ENCODE measurements at places on chromosomes 4 and X.

DNA sequence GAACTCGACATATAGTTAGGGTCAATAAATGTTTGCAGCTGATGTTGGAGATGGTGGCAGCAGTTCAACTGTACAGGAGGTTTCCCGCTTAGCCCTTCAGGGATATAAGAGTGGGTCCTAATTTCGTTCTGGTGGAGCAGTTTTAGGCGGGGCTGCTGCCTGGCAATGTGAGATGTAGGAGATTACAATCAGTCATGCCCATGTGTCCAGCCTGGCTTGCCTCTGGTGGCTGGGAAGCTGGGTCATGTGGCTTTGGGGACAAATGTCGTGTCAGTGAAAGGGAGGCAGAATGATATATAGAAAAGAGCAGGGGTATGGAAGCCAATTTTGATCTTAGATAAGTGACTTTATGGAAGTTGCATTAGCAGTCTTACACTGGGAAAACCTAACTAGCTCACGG, 129.4 kb downstream of the CLCN4 start:
- DNase-seq = no peak

DNA sequence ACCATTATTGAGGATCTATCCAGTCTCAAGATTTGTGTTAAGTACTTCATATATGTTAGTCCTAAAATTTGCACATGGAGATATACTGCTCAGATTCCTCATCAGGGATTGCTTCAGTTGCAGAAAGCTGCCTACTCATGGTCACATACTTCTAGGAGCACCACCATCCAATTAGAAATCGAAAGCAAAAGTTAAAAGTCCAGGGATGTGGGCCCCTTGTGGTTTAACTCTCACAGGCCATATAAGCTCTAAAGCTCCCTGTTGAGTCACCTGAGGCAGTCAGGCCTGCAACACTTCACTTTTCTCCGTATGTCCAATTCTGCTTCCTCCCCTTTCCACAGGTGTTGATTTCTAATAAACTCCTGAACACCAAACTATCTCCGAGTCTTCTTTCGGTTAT, 84.2 kb downstream of the CNOT6L start:
- DNase-seq = no peak

DNA sequence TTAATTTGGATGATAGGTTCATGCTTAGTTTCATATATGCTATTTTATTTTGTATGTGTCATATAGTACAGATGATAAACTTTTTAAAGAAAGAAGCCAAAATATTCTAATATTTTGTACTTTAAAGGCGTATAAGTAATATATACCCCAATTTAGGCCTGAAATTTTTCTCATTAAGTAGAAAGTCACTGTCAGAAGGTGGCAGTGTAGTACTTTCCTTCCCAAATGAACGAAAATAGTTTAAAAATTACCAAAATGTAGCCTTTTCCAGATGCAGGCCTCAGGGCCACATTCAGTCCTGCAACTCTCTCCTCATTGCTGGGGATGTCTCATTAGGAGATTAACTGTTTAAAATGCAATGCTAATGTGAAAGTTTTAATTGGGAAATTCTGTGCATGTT, 1263.6 kb downstream of the C4orf33 start:
- no peak for DNase-seq

DNA sequence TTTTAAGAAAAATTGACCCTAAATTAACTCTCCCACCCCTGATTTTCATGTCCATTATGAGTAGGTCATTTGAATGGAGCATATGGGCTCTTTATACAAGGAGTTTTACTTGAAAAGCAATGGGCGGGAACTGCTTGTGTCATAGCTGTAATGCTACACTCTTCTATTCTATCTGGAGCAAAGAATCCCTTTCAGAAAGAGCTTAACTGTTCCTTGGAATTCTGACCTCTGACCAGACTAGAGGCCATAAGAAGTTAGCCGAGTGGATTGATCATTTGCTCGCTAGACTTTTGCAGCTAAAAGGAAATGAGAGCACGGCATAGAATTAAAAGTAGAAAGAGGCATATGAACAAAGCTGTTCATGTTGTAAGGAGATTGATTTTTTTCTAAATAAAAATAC, 79.1 kb downstream of the DOCK11 start:
- no peak for DNase-seq

GRCh38 chr4:121712001-121712651, 15.3 kb upstream of the ANXA5 start:
- no peak for DNase-seq

GRCh38 chr4:88964450-88964849, 92.5 kb downstream of the FAM13A start:
- DNase-seq = no peak

GRCh38 chr4:1952058-1952700, 56.6 kb downstream of the NELFA start:
- no peak for DNase-seq

DNA sequence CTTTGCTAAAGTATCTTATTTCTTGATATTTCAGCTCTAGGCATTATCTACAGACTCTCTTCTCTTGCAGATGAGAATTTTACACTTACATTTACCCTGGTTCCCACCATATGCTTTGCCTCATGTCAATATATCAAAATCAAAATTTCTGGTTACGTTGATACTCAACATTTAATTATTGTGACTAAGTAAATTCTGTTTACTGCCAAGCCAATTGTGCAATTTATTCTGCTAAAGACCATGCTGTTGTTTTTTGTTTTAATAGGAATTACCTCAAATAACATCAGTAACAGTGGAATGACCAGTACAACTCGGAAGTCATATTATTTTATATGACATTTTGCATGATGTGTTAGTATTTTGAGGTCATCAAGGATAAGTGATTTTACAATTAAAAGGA, 125.5 kb downstream of the IL15 start:
- DNase-seq = no peak

GRCh38 chr4:42710329-42710728, 53.4 kb upstream of the ATP8A1 start:
- no peak for DNase-seq

- DNase-seq = no peak
Observed at GRCh38 chr4:105137121-105137875, 9.4 kb upstream of the TET2 start.

GRCh38 chr4:149845743-149846142, 30.1 kb upstream of the IQCM start:
- no peak for DNase-seq

DNA sequence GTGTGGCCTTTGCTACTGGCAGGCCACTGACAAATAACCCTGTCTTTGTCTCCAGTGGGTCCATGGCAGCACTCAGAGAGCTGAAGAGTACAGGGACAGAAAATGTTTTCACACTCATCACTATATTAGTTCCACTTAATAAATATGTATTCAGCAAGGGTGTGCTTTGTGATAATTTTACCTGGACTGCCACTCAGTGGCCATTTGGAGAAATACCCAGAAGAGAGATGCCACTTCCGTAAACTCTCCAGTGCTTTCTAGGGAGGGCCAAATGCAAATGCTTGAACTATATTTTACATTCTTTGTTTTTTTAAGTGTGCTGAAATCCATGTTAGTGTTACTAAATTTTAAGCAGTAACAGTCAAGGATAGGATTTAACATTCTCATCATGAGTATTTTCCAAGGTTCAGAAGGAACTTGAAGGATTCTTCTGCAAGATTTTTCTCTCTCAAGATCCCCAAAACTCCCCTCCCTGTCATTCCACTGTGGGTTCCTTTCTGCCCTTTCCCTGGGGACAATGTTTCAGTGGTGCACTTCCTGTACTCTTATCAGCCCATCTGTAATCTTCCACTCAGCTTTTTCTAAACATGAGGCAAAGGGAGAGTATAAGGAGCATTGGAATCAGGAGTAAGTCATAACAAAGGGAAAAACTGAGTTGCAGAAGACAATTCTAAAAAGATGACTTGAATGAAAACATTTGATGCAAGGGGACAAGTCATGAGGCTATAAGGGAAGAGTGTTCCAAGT, 46.0 kb downstream of the TFDP3 start:
- DNase-seq = no peak

- DNase-seq = no peak
Observed at GRCh38 chr4:88159229-88159725, 838 bp upstream of the ABCG2 start.

DNA sequence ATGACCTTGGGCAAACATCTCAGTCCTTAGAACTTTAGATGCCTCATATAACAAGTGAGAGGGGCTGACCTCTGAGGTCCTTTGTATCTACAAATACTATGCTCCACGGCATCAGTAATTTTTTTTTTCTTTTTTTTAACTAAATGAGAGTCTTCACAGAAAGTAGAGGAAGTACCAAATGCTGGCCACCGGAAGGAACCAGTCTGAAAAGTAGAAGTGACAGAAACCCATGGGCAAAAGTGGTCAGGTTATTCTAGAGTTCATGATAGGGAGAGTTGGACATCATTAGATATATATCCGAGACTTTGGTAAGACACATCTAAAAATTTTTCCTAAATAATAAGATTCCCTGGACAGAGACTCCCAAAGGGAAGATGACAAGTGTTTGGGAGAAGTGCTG, 53.7 kb downstream of the COQ2 start:
- no peak for DNase-seq

DNA sequence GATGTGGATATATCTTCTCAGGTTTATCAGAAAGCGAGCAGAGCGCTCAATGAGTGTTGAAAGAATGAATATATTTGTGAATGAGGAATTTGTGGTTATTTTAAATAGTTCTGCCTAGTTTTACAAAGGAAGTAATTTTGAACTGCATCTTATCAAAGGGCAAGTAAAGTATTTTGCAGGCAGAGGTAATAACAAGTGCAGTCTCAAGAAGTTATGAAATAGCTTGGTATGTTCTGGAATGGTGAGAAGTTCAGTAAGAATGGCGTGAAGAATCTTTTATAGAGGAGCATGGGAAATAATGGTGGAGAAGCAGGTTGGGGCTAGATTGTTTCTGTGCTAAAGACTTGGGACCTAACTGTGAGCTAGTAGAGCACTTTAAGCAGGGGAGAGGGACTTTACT, 10.9 kb downstream of the TMA16 start:
- no peak for DNase-seq

DNA sequence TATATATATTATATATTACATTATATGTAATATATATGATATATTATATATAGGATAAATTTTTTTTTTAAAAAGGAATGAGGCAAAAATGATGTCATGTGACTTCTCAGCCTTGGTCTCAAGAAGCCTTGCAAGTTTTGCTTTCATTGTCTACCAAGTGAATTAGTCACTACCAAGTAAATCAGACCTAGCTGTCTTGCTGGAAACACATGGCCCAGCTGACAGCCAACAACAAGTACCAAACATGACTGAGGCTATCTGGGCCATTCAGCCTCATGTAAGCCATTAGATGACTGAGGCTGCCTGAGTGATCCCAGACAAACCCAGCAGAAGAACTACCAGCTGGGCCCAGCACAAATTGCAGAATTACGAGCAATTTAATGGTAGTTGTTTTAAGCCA, 44.9 kb downstream of the HAND2 start:
- DNase-seq = no peak

DNA sequence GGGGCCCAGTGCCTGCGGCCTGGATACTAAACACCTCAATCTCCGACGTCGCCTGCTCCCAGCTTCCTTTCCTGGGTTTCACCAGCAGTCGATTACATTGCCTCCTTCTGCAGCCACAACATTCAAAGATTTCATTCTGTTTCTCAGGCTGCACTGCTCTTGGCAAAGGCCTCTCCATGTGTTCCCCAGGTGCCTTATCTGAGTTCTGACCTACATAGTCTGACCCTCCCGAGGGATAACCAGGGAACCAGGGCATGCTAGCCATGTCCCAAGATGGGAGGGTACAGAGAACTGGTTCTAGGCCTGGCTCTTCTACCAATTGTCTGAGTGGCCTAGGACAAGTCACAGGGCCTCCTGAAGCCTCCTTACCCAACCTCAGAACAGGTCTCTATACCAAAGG, 62.2 kb upstream of the ACSL1 start:
- no peak for DNase-seq

DNA sequence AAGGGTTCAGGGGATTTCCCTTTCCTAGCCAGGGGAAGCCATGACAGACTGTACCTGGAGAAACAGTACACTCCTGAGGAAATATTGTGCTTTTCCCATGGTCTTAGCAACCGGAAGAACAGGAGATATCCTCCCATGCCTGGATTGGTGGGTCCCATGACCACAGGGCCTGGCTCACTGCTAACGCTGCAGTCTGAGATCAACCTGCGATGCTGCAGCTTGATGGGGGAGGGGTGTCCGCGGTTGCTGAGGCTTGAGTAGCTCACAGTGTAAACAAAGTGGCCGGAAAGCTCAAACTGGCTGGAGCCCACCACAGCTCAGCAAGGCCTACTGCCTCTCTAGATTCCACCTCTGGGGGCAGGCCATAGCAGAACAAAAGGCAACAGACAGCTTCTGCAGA, 819.5 kb downstream of the TECRL start:
- no peak for DNase-seq

DNA sequence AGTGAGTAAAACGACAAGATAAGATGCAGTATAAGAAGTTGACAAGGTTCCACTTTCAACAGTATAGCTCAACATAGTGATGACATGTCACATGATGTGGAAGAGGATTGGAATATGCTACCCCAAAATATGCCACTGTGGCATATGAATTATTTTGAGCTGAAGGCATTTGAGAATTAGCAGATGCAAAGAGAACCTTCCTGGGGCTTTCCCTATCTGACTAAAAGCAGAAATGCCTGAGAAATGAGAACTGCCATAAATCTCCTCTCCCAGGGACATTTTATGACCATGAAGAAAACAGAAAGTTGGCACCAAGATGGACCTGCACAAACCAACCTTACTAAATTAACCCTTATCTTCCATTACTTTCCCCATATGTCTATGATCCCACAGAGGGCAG, 24.8 kb downstream of the CDKN2AIP start:
- DNase-seq = no peak

GRCh38 chr4:101393256-101393655, 45.9 kb upstream of the PPP3CA start:
- DNase-seq = no peak

DNA sequence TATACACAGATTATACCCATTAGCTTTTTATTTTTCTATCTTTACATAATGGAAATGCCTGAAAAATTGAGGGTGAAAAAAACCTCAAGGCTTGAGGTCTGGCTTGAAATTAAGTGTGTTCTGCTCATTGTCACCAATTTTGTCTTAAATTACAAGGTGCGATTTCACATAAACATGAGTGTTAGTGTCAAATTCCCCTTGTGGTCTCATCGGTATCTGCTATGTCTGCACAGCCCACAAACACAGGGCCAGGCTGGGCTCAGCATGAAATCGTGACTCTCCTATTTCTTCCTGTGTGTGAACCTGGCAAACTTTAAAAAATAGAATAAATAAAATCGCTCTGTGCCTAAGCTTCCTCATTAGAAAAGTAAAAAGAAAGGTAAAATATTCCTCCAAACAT, 109.1 kb downstream of the CRLF2 start:
- no peak for DNase-seq
